Lower lobe of right lung (tissue), 2 donors: ENCODE measurements at places on chromosomes 2 and 18. TPM values are rescaled to one million over a fixed set of nuclear protein-coding genes. Genes with fewer than 3 reads are reported as not detected.

The GPAT2 gene
- total RNA-seq = 4.3 TPM

The TMSB10 gene
- total RNA-seq = 1,739 TPM

The SEC11C gene
- 76.3 TPM for total RNA-seq

The C2orf74 gene
- 17.4 TPM for total RNA-seq

The SLC14A1 gene
- total RNA-seq = 21.8 TPM

The ASIC4 gene
- 0.53 TPM for total RNA-seq

The ACMSD gene
- total RNA-seq = not detected

DNA sequence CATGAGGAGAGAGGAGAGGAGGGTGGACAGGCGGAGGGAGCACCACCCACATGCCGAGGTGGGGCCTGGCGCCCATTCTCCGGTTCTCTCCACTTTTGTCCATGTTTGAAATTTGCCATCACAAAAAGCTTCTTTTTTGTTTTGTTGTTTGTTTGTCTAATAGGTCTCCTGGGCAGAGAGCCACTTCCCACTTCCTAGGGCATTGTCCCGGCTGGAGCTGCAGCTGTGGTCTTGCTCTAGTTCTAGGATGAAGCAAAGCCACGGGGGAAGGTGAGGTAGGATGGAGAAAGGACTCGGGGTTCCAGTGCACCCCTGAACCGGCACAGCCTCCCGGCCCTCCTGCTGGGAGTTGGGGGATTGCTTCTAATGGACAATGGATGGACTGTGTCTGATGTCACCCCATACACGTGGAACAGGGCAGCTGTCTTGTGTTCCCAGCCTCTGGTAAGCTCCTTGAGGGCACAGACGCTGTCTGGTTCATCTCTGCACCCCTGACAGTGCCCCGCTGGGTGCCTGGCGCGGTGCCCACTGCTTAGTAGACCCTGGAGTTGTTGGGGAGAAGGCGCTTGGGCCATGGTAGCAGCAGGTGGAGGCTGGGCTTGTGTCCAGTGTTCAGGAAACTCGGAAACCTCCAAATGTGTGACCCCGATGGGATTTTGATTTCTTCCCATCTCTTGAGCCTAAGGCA is 278.4 kb downstream of the NDUFA10 start:
- H3K27me3 ChIP-seq = no peaks in the 10 kb centered on the region
- DNase-seq = no peak

DNA sequence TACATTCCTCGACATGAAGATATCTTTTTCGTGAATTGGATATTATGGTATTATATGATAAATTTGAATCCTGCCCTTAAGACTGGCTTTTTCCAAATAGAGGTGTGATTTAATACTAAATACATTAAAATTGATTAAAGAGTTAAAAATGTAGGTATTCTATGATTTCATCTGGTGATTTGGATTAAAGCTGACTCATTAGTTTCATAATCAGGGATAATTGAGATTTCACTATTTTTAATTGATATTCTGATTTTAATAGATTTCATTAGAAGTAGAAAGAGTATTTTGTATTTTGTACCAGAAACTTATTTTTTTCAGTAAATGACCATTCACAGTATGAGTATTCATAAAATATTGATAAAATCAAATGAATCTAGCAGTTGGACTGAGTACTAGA is 524.1 kb downstream of the PLCL1 start:
- no peaks in the 10 kb centered on the region for H3K4me1 ChIP-seq
- H3K4me3 ChIP-seq = no peak overlapping the region
- H3K27ac ChIP-seq = no peak overlapping the region

- H3K4me1 ChIP-seq = no peaks in the 10 kb centered on the region
- no peak overlapping the region for H3K27ac ChIP-seq
- H3K4me3 ChIP-seq = no peak overlapping the region
- DNase-seq = no peak
- H3K27me3 ChIP-seq = no peaks in the 10 kb centered on the region
- H3K36me3 ChIP-seq = no peaks in the 10 kb centered on the region
Observed at GRCh38 chr2:96464651-96465050, 40.5 kb downstream of the NEURL3 start.

- peak; percentile 24 for DNase-seq
- H3K27me3 ChIP-seq = peaks cover 7% of the 10 kb centered on the region
- no peak overlapping the region for H3K4me3 ChIP-seq
- no peaks in the 10 kb centered on the region for H3K36me3 ChIP-seq
Observed at GRCh38 chr18:80173060-80173459, 64.0 kb downstream of the ADNP2 start.

- no peak for DNase-seq
- no peak overlapping the region for H3K27ac ChIP-seq
- peaks cover 51% of the 10 kb centered on the region for H3K36me3 ChIP-seq
- H3K4me1 ChIP-seq = peaks cover 9% of the 10 kb centered on the region
Observed at GRCh38 chr18:2687390-2688001, 32.0 kb downstream of the SMCHD1 start.

GRCh38 chr2:120963997-120964705 is 228.5 kb downstream of the GLI2 start:
- no peaks in the 10 kb centered on the region for H3K27me3 ChIP-seq
- no peaks in the 10 kb centered on the region for H3K36me3 ChIP-seq
- DNase-seq = no peak
- H3K4me3 ChIP-seq = no peak overlapping the region
- H3K27ac ChIP-seq = no peak overlapping the region

DNA sequence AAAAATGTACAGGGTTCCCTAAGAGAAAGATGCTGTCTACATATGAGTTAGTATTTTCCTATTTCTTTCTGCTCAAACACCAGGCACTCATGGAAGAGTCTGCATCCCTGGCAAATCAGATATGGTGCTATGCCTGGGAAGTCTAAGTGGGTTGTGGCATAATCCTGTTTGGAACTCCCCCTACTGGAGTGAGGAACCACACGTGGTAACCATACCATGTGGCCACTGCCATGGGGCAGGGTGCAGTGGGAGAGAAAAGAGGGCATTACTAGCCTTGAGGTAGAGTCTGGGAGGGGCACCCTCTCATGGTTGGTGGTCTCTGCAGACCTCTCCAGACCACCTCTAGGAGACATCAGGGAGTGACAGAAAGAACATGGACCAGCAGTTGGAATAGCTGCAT is 257.9 kb upstream of the ATP5MC3 start:
- DNase-seq = no peak
- peaks cover 4% of the 10 kb centered on the region for H3K27me3 ChIP-seq
- no peak overlapping the region for H3K27ac ChIP-seq
- no peaks in the 10 kb centered on the region for H3K4me1 ChIP-seq
- H3K36me3 ChIP-seq = no peaks in the 10 kb centered on the region

GRCh38 chr2:193743089-193743488 is 1548.4 kb upstream of the TMEFF2 start:
- H3K4me1 ChIP-seq = no peaks in the 10 kb centered on the region
- no peak for DNase-seq
- no peak overlapping the region for H3K27ac ChIP-seq
- no peaks in the 10 kb centered on the region for H3K27me3 ChIP-seq
- no peaks in the 10 kb centered on the region for H3K36me3 ChIP-seq

- no peak overlapping the region for H3K4me3 ChIP-seq
- DNase-seq = no peak
- H3K27me3 ChIP-seq = peaks cover 29% of the 10 kb centered on the region
- H3K4me1 ChIP-seq = no peaks in the 10 kb centered on the region
- H3K36me3 ChIP-seq = no peaks in the 10 kb centered on the region
Observed at GRCh38 chr2:242053921-242054320, 184.4 kb downstream of the RTP5 start.

DNA sequence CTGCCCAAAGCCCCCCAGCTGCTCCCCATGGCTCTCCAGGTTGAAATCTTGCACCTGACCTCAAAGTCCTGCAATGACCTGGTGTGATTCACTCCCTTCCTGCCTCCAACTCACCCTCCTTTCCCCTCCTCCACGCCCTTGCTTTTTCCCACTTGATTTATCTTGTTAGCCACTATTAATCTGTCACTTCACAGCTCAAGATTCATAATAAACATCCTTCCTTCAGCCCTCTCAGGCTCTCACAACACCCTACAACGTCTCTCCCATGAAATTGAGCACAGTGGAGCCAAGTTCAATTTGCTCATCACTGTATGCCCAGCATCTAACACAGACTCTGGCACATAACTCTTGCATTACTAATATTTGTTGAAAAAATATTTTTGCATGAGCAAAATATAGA is 85.6 kb upstream of the SLC35G4 start:
- no peaks in the 10 kb centered on the region for H3K36me3 ChIP-seq
- no peak overlapping the region for H3K27ac ChIP-seq
- no peak for DNase-seq

DNA sequence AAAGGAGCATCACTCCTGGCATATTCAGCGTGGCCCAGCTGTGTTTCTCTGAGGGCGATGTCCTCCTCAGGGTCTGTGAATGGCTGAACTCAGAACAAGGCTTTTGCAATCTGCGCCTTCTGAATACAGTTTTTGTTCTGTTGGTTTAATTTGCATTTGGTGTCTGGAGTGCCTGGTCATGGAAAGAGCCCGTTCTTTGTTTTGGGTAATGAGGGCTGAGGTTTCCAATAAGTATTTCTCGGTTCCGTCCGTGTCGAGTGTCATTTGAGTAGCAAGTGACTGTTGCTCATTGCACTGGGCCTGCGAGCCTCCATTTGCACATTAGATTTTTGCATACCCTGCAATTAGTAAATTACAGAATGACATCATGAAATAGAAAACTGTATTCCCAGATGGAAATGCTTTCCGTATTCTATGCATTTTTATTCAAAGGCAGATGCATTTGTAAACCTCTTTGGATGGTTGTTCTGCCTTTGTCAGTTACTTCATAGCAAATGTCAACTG is 57.3 kb downstream of the NEDD4L start:
- no peak for DNase-seq
- H3K36me3 ChIP-seq = no peaks in the 10 kb centered on the region
- H3K4me3 ChIP-seq = no peak overlapping the region
- H3K27ac ChIP-seq = no peak overlapping the region

- no peak overlapping the region for H3K27ac ChIP-seq
- H3K4me3 ChIP-seq = no peak overlapping the region
- no peaks in the 10 kb centered on the region for H3K27me3 ChIP-seq
- no peaks in the 10 kb centered on the region for H3K36me3 ChIP-seq
- DNase-seq = no peak
- H3K4me1 ChIP-seq = no peaks in the 10 kb centered on the region
Observed at GRCh38 chr2:6148882-6149281, 456.7 kb downstream of the SOX11 start.

- H3K27me3 ChIP-seq = peaks cover 54% of the 10 kb centered on the region
- peak overlapping the region; percentile 53 for H3K4me3 ChIP-seq
- peaks cover 24% of the 10 kb centered on the region for H3K4me1 ChIP-seq
- no peak overlapping the region for H3K27ac ChIP-seq
Observed at GRCh38 chr2:148875387-148876051, 492 bp downstream of the KIF5C start.

DNA sequence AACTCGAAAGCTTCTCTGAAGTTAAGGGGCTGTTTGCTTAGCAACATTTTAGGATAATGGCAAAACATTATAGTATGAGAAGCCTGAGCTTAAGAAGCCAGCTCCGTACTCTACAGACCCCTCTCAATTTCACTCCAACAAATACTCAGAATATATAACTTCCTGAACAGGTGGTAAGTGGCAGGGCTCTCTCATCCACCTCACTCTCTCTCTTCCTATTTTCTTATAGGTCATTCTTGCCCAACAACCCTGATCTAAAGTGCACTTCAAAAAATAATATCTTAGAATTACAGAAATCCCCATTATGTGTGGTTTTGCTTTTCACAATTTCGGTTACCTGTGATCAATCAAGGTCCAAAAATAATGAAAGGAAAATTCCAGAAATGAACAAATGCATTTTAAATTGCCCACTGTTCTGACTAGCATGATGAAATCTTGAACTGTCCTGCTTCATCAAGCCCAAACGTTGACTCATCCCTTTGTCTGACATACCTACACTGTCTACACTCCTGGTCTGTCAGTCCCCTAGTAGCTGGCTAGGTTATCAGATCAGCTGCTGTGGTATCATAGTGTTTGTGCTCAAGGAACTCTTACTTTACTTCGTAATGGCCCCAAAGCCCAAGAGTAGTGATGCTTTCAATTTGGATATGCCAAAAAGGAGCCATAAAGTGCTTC is 122.8 kb upstream of the COL5A2 start:
- DNase-seq = no peak
- H3K27ac ChIP-seq = no peak overlapping the region
- H3K27me3 ChIP-seq = no peaks in the 10 kb centered on the region
- no peaks in the 10 kb centered on the region for H3K36me3 ChIP-seq

- no peak overlapping the region for H3K4me3 ChIP-seq
- no peaks in the 10 kb centered on the region for H3K27me3 ChIP-seq
- H3K36me3 ChIP-seq = no peaks in the 10 kb centered on the region
- H3K27ac ChIP-seq = no peak overlapping the region
- H3K4me1 ChIP-seq = no peaks in the 10 kb centered on the region
Observed at GRCh38 chr2:29816651-29817050, 104.7 kb downstream of the ALK start.

- DNase-seq = no peak
- H3K27ac ChIP-seq = no peak overlapping the region
- no peaks in the 10 kb centered on the region for H3K36me3 ChIP-seq
- H3K27me3 ChIP-seq = no peaks in the 10 kb centered on the region
- H3K4me3 ChIP-seq = no peak overlapping the region
Observed at GRCh38 chr2:220504938-220505503, 877.6 kb downstream of the SLC4A3 start.

DNA sequence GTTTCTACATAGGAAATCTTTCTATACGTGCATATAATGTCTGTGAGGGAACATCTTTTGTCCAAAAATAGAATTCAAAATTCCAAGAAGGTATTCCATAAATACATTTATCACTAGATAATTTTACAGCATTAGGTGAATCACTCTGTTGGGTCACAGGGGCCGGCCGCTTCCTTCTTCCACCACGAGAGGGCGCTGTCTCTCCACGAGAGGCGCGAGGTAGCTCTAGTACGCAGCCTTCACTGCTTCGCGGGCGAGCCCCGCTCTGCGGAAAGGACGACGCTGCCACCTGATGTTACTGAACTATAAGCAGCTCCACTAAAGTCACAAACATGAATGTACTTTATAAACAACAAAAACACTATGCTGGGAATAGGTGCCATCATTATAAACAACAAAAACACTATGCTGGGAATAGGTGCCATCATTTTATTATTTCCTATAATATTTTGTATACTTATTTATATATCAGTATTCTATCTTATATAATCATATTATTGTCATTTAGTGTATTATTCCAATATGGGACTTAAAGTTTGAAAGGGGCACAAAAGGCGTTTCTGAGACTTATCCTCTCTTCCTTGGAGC is 69.4 kb upstream of the REV1 start:
- no peaks in the 10 kb centered on the region for H3K4me1 ChIP-seq
- H3K27me3 ChIP-seq = no peaks in the 10 kb centered on the region
- DNase-seq = peak; percentile 91
- peaks cover 19% of the 10 kb centered on the region for H3K36me3 ChIP-seq
